Mammary epithelial cell (primary cell): ENCODE measurements at places on chromosomes 4 and X. TPM values are rescaled to one million over a fixed set of nuclear protein-coding genes. Genes with fewer than 3 reads are reported as not detected.
A peak's percentile ranks its signal among the peaks of the same experiment; 100 is the strongest.

- no peak for DNase-seq
Observed at GRCh38 chrX:40971736-40972135, 113.5 kb upstream of the USP9X start.

DNA sequence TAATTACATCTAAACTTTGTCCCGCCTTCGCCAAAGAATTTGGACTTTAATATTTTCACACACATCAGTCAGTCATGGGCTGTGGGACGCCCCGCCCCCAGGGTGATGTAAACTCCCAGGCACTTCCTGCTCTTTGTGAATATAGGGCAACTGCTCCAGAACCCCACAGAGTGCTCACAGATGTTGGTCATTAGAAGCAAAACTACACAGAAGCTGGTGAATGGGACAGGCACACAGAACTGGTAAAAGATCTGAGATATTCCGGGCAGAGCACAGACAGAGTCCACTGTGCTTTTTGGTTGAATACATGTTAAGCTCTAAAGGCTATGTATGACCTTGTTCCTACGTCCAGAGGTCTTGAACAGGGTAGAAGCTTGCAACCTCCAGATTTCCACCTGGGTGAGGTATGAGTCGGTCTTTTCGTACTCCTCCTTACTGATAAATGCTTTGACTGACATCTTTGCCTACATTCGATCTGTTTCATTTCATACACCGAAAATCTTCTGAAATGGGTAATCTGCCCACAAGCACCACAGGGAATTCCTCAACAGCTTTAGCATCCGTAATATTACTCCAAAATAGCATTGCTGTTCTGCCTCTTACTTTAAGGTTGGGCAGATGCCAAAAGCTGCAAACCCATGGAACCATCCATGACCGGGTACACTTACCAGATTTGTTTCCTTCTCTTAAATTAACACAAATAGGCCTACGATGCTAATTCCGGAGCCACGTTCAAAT lies 144.6 kb downstream of the AMELX start:
- DNase-seq = no peak

- DNase-seq = no peak
Observed at GRCh38 chrX:12488771-12489170, 302.4 kb upstream of the PRPS2 start.

- no peak for DNase-seq
Observed at GRCh38 chr4:7032596-7032995, 10.6 kb upstream of the TADA2B start.

- no peak for DNase-seq
Observed at GRCh38 chrX:125953814-125954213, 212.3 kb downstream of the DCAF12L2 start.

DNA sequence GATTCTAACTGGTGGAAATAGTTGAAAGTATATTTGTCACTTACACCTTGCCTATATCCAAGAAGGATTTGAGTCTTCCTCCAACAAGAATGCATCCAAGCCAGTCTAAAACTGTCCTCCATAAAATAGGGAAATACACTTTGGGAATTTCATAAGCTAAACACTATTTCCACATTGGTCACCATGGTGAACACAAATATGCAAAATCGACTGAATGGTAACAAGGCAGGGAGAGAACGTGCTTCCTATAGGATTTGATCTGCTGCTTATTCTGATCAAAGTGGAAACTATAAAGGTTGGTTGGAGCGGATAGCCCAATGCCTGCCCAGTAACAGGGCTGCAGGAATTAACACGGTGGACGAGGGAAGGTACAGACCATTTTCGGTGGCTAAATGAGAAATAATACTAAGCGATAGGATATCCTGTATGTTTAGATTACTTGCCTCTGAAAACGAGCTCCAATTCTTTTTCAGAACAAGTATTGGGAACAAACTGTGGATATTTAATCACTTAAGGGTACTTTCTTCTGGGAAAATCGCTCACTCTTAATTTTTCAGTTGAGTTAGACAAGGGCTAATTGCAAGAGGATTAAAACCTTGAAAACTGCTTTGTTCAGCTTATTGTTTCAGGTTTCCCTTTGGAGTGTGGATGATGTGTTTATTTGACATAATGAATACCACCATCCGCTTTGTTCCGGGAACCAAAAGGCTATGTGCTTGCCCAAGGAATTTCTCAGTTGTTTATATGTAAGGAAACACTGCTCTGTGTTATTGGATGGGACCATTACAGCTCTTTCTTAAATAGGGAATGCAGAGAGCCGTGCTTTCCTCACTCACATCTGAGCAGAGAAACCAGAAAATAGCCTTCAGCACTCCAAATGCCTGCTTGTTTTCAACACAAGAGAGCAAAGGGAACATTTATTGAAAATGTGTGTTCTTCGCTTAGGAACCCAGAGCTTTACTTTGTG lies 194.4 kb downstream of the CBR4 start:
- no peak for DNase-seq

- DNase-seq = no peak
Observed at GRCh38 chr4:945274-946102, 13.2 kb downstream of the TMEM175 start.

- DNase-seq = no peak
Observed at GRCh38 chr4:40845154-40845835, 95.5 kb downstream of the NSUN7 start.

DNA sequence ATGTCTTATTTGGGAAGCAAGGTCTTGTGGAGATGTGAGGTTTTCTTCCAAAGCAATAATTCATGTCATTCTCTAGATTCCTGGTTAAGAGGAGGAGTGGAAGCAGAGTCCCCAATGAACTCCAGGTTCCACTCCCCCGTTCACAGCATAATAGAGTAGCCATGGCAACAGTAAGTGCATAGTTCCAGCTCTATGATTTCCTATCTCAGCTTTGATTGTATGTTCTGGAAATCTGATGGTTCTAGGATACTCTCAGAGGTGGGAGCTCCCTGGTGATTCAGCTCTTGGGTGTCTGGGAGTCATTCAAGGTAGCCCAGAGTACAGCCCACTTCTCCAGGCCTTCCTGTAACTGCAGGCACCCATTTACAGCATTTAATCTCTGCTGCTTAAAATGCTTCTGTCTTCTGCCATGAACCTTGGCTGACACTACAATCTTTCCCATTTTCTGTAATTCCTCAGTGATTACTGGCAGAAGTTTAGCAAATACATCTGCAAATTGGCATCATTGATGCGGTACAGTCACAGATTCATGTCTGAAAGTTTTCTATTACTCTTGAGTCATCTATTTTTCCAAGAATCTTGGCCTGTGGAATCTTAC lies 242.0 kb downstream of the MAPK10 start:
- no peak for DNase-seq

DNA sequence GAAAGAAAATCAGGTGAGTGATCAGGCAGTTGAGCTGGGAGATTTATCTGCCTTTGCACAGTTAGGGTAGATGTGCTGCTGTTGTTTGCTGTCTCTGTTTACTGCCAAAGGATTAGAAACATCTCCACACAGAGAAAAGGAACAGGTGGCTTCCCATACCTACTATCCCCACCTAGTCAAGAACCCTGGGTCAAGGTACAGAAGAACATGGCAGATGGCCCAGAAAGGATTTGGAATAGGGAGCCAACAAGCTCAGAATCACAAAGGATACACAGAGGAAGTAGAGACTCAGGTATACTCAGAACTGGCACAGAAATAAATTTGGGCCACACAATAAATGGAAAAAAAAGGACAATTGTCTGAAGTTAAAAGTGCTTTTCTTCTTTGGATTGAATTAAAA lies 64.3 kb downstream of the TIGD2 start:
- DNase-seq = no peak

- no peak for DNase-seq
Observed at GRCh38 chr4:152690706-152691651, 11.2 kb upstream of the TMEM154 start.

- peak; percentile 67 for DNase-seq
Observed at GRCh38 chr4:11634283-11634682, 205.6 kb upstream of the HS3ST1 start.

- no peak for DNase-seq
Observed at GRCh38 chr4:53785996-53786395, 194.7 kb upstream of the LNX1 start.

DNA sequence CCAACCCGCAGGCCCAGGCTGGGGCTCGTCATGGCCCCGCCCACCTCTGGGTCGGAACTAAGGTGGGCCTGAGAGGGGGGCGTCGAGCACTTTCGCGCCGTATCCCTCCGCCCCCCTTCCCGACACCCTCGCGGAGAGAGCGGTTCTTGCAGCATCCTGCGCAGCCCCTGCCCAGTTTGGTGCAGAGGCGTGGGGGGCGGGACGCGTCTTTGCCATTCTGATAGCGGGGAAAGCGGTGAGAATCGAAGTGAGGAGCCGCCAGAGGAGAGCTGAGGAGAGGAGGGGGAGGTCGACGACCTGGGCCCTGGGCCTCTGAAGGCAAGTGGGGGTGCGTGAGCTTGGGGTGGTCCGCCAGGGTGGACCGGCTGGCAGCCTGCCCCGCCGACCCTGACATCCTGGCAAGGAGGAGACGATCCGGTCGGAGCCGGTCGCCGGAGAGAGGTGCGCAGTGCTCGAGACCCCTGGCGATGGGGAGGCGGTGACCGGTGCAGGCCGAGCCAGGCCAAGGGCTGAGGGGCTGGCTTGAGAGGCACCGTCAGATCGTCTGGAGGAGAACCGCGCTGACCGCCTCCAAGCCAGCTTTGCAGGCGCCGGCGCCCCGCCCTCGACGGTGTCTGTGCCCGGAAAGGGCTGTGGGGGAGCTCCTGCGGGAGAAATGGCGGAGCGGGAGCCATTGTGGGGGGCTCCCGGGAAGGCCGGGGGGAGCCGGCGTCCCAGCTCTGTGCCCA lies 25.5 kb downstream of the GPRASP3 start:
- no peak for DNase-seq

Gene ASB9
- 0.67 TPM for total RNA-seq

Gene GLRB
- total RNA-seq = 1.5 and 1.6 TPM in 2 replicates

Gene CCDC120
- total RNA-seq = 19.7 and 26.1 TPM in 2 replicates

Gene CABS1
- total RNA-seq = not detected

Gene BGN
- 2.6 and 4.9 TPM in 2 replicates for total RNA-seq

Gene MAGEB10
- total RNA-seq = not detected

Gene CD38
- total RNA-seq = not detected

Gene XAGE2
- not detected in 2 replicates for total RNA-seq

Gene HTR2C
- not detected in 2 replicates for total RNA-seq

Gene FAM241A
- total RNA-seq = 8.1 and 8.7 TPM in 2 replicates

Gene SPARCL1
- total RNA-seq = not detected in 2 replicates
